ENCODE measurements at places on chromosomes 6 and 20.

DNA sequence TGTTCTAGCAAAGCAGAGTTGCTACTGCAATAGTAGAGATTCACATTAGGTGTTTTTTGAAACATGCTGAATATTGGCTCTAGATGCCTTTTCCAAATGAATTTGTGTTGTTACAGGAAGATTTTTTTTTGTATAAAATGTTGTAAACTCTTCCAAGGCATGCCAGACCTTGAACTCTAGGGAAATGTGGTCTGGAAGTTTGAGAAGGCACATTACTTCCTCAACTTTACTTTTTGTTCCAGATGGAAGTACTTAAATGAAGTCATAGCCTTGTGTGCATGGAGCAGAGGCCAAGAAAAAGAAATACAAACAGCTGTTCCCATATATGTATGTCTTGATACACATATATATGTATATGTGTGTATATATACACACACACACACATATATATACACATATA lies 585.7 kb upstream of the MARCKS start:
- DNase-seq: no peak

DNA sequence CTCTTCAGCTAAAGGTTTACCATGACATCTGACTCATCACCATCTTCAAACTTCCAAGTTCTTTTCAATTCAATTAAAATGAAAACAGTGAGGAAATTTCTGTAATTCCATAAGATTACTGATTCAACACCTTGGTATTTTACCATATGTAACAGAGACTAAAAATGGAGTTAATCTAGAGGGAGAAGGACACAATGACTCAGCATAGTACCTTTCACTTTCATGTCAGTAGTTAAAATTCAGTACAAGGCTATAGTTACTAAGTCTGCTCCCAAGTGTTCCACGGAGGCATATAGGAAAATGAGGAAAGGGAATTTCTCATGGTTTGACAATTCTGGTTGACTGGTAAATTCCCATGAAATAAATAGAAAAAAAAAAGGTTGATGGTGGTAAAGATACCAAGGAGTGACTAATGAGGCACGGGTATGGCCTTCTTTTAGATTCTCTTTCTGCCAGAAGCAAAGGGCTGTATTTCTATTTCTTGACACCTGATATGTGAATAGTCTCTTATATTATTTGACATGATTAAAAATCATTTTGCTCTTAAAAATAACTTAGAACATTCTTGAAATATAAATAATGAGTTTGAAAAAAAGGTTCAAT lies 526.7 kb upstream of the ADGRB3 start:
- DNase-seq: no peak

DNA sequence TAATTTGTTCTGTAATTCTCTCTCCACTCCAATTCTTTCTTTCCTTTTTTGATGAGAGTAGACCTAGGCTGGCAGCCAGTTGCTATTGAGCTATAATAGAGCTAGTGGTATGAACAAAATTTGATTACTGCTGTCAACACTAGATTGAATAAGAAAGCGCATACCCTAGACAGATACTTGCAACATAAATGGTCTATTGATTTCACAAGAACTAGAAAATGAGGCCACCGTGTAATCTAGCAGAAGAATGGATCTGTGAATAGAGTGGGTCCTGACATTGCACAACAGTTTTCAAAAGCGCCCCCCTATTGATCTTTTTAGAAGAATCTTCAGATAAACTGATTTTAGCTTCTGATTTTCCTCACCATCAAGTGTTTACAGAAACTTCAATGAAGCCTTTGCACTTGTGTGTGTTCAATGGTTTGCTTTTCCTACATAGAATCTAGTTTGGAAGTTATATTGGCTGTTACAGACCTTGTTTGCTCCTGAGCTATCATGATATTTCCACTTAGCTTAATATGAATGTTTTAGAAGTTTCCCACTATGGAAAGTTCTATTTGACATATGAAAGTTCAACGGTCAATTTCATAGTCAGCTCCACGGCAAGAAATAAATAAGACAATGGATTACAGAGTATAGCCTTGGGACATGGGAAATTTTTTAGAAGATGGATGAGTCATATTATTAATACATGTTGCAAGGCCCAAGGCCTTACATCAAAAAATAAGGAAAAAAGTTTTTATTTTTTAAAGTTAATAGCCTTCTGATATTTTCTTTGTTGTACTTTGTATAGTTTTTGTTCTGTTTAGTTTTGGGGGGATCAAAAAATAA lies 55.6 kb downstream of the UTRN start:
- no peak for DNase-seq

GRCh38 chr6:25248123-25248522 lies 31.1 kb upstream of the CARMIL1 start:
- DNase-seq: no peak

DNA sequence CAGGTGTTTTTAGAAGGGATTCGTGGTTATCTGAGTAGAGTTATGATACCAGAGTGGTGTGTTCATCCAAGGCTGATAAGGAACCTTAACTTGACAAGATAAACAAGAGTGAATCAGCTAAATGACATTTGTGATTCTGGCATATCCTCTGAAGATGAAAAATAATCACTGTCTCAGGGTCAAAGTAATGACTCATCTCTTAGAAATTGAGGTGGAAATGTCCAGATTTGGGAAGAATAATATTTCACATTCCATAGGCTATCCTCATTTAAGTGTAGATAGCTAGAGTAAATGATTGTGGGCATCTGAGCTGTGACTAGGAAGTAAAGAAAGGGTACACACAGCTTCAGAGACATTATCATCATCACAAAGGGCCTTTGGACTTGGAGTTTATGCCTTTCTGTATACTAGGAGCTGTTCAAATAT lies 255.7 kb downstream of the GJA1 start:
- DNase-seq: no peak

- DNase-seq: no peak
Observed at GRCh38 chr6:89353702-89354392, 1.3 kb upstream of the UBE2J1 start.

- peak; percentile 77 for DNase-seq
Observed at GRCh38 chr6:110944681-110945151, 13.8 kb upstream of the GTF3C6 start.

GRCh38 chr6:157873735-157874344 lies 50.8 kb downstream of the SNX9 start:
- DNase-seq: peak; percentile 93
